ENCODE measurements at places on chromosomes 2 and 18.
A peak's percentile ranks its signal among the peaks of the same experiment; 100 is the strongest.

DNA sequence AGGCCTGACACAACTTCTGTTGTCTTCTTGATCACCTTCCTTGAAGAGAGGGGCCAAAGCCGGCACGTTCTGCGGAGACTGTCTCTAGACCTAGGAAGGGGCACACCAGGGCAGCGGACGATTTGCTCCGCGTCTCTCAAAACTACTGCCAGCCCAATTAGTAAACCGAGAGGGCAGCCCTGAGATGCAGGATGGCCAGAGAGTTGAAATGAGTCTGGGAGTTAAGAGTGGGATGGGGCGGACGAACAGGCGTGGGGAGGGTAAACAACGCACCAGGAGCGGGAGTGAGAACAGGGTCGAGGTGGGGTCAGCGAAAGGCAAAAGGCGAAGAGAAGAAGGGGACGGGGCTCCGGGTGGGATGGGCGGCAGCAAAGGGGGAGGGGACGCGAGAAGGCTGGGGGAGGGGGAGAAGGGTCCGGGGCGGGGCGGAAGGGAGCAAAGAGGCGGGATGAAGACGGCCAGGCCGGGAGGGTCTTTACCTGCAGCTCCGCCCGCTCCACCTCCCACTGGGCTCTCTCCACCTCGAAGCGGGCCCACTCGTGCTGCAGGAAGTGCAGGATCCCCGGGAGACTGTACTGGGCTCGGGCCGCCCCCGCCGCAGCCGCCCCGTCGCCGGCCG, 476 bp downstream of the STRN start:
- DNase-seq = peak; percentile 50

GRCh38 chr2:144099780-144100377, 420.0 kb downstream of the ZEB2 start:
- DNase-seq = no peak

DNA sequence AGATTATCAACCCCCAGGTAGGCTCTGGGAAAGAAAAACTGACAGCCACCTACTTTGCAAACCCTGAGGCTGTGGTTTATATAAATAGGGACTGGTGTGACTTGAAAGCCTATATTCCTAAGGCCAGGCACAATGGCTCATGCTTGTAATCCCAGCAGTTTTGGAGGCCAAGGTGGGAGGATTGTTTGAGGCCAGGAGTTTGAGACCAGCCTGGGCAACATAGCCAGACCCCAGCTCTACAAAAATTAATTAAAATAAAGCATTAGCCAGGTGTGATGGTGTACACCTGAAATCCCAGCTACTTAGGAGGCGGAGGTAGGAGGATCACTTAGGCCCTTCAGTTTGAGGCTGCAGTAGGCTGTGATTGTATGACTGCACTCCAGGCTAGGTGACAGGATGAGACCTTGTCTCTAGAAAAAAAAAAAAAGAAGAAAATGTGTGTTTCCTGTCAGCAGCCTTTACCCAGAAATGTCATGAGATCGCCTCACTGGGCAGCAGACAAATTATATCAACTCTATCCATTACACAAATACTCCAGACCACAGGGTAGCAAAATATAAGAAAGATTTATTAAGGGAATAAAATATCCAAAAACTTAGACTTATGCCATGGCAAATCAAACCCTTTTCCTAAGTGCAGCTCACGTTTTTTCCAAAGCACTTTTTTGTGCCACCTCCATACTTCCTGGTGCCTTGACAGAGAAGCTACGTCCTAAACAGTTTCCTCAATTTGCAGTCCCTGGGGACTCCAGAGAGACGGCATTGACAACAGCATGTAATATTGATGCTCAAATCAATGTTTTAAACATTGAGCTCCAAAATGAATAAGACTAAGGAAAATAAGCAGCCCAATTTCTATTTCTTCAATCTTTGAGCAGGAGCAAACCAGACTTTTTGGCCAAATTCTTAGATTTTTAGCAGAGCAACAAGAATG, 190.8 kb upstream of the NDUFV2 start:
- no peak for DNase-seq

DNA sequence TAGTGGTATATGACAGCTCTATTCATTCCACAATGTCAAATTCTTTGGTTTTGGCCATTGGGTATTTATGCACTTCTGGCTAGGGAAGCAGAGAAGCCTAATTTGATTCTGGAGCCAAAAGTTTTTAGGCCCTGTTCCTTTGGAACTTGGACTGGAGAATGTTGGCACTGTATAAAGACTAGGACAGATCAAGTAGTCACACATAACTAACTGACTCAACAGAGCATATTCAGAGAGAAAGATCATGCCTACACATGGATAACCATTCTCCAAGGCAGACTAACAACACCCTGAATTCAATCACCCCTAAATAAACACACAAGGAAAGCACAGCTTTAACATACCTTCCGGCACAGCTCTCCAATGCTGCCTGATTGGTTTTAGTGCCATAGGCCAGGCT, 62.9 kb downstream of the ARHGAP15 start:
- DNase-seq = no peak

GRCh38 chr2:1088192-1088860, 137.7 kb downstream of the SNTG2 start:
- DNase-seq = no peak

All from activated naive CD4-positive, alpha-beta T cell treated with Interleukin-2 at 50 U/mL for 16 hours (primary cell).